ENCODE measurements at places on chromosomes 6 and 20.

- DNase-seq, result no peak
These were observed 1008.4 kb downstream of the PHF3 start for GRCh38 chr6:64644024-64644423.

DNA sequence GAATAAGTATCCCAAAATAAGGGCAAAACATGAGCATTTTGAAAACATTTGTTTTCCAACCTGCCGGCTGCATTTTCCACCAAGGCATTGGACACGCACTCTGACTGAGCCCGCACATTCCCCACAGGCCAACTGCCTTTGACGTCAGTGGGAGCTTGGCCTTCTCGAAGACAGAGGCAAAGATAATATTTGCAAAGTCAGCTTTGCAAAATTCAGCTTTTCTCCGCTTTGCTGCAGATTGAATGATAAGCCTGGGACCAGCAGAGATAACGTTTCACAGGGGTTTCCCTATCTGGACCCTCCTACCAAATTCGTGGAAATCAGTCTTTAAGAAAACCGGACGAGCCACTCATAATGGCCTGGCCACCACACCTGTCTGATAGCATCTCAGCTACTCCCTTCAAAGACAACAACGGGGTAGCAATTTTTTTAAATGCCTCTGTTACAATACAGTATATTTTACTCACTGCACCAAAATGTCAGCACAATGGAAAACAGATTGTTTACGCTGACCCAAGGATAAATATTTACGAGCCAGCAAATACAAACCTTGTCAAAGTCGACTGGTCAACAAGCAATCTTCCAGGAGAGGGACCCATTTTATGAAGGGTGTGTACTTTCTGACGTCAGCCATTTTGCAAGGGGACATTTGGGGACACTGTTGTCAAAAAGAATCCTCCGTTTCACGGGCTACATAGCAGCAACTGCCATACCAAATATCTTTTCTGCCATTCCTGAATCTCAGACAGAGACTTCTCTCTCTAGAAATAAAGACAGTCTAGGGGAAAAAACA lies 100.5 kb downstream of the TFAP2A start:
- DNase-seq, result no peak

GRCh38 chr20:36988494-36988966 lies 37.0 kb upstream of the SAMHD1 start:
- no peak for DNase-seq

GRCh38 chr6:107458672-107459282 lies 587 bp downstream of the PDSS2 start:
- DNase-seq, result no peak

DNA sequence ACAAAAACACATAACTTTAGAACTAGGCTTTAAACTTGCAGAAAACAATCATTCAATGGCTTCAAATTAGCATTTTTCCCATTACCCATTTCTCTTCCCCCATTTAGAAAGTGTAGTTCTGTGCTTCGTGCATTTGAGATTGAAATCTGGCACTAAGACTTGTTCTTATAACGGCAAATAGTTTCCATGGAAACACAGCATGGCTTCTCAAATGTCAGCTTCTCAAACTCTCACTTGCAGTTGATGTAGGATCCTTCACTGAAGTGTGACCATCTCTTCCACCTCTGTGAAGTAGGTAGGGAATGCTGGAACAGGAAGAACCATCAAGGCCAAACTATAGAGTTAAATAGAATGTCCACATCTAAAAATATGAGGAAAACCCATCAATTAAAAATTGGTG lies 52.2 kb downstream of the MANEA start:
- DNase-seq, result no peak

DNA sequence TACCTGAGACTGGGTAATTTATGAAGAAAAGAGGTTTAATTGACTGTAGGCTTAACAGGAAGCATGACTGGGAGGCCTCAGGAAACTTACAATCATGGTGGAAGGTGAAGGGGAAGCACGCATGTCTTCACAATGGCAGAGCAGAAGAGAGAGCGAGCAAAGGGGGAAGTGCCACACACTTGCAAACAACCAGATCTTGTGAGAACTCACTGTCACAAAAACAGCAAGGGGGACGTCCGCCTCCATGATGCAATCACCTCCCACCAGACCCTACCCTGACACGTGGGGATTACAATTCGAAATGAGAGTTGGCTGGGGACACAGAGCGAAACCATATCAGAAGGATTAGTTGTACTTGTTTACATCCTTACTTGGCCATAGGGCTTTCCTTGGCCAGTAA lies 49.7 kb downstream of the FIG4 start:
- no peak for DNase-seq

DNA sequence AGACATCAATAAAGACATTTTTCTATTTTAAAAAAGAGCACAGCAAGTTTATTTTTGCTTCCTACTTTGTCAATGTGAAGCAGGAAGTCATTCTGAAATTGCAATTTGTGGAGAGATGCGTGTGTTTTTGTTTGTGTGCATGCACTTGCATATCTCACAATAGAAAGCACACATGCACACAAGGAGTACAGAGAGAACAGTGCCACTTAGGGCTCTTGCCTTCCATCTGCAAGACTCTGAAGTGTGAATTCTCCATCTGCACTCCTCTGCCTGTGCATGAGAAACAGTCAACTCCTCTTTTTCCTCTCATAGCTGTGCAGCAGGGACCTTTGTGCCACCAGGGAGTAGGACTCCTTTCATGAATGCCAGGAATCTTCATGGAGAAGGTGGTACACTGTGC lies 316.3 kb upstream of the CNR1 start:
- DNase-seq, result no peak
